Stimulated activated naive B cell treated with anti-CD40 and anti-IgM and Interleukin-4, amounts not matched to agents 10 μg/mL and 1 μg/mL and 100 μg/mL, for 72 hours (primary cell): ENCODE measurements at places on chromosomes 1 and 21.

DNA sequence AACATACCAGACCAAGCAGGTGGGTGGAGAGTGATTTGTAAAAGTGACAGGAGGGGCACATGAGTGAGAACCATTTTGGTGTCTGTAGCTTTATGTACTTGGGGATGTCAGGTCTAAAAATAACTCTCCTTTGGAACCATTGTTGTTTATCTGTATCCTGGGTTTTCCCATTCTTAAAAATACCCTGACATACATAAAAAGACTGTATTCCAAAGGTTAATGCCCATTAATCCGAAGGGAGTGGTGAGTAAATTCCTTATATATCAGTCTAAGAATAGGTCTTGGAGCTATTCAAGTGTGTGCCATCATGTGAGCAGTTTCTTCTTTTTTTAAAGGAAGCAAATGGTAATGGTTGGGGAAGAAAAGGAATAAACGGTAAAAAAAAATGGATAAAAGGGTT is 117.5 kb downstream of the TGFB2 start:
- peaks cover 17% of the 10 kb centered on the region for H3K4me1 ChIP-seq
- H3K36me3 ChIP-seq: no peaks in the 10 kb centered on the region
- no peaks in the 10 kb centered on the region for H3K27me3 ChIP-seq
- no peak overlapping the region for H3K27ac ChIP-seq

- no peaks in the 10 kb centered on the region for H3K36me3 ChIP-seq
- DNase-seq: no peak
- H3K27me3 ChIP-seq: peaks cover 5% of the 10 kb centered on the region
- H3K27ac ChIP-seq: no peak overlapping the region
- no peaks in the 10 kb centered on the region for H3K4me1 ChIP-seq
Measured at GRCh38 chr1:165070675-165071074, 285.8 kb downstream of the LMX1A start.

DNA sequence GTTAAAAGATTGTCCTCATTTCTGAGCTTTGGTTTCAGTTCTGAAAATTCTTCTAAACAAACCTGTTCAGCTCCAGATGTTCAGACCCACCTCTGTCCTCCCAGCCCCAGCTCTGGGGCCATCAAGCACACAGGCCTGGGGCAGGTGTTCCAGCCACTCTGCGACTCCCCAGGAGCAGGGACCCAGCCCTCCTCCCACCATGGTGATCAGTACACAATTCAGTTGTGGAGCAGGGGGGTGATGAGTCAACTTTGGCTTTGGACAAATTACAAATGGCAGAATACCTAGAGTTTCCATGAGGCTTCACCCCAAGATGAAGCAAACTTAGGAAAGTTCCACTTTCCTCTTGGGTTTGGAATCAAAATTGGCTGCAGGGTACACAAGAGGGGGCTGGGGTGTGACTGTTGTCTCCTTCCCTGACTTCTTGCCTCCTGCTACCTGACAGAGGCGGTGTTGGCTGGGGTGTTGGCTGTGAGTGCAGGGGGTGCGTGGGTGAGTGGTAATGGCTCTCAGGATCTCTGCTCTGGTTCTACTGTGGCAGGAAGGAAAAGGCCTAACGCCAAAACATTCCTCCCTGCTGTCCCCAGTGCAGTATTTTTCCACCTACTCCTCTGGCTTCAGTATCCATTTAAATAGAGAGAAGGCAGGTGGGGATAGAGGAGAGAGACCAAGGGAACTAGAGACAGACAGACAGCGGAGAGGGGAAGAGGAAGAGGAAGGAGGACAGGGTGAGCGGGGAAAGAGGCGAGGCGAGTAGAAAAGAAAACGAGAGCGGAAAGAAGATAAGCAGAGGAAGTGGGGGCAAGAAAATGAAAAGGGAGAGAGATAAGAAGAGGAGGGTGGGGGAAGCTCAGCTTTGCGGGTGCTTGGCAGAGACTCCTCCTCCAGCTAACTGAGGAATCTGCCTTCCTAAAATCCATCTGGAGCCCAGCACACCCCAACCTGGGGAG is 20.6 kb upstream of the LRRN2 start:
- H3K27me3 ChIP-seq: peaks cover 22% of the 10 kb centered on the region
- no peaks in the 10 kb centered on the region for H3K36me3 ChIP-seq
- no peak overlapping the region for H3K27ac ChIP-seq
- DNase-seq: no peak

GRCh38 chr1:5938101-5938646 is 54.1 kb downstream of the NPHP4 start:
- H3K4me1 ChIP-seq: no peaks in the 10 kb centered on the region
- H3K4me3 ChIP-seq: no peak overlapping the region
- peak overlapping the region; percentile 28 for H3K27ac ChIP-seq
- H3K27me3 ChIP-seq: no peaks in the 10 kb centered on the region
- H3K36me3 ChIP-seq: peaks cover 33% of the 10 kb centered on the region

- H3K36me3 ChIP-seq: no peaks in the 10 kb centered on the region
- H3K27ac ChIP-seq: peak overlapping the region; percentile 26
Measured at GRCh38 chr21:41367301-41367944, 5.6 kb downstream of the MX2 start.

DNA sequence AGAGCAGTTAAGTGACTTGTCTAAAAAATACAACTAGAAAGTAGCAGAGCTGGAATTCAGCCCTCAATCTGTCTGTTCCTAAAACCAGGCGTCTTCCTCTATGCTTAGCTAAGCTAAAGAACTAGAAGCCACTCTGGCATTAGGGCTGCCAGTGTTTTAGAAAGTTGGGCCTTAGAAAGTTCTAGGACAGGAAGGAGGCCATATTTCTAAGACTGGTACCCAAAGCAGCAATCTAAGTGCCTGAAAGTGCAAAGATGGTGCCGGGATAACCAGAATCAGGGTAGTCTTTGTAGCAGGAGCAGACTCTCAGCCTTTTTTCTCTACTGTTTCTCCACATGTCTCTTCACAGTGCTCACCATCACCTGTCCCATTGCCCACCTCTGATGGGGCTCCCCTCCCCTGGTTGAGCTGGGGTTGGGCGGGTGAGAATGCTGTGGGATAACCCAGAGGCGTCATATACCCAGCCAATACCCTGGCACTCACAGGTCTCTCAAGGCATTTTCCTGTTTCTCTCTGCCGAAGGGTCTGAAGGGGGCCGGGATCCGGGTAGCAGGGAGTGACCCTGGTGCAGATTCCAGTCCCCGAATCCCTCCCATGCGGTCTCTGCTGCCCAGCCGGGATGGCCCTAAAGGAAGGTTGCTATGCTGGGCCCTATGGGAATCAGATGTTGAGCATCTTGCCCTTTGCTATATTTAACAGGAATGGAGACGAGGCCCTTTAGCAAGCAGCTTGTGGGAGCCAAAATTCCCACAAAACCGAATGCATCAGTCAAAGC is 1.1 kb upstream of the RCSD1 start:
- peaks cover 80% of the 10 kb centered on the region for H3K4me1 ChIP-seq
- H3K27me3 ChIP-seq: no peaks in the 10 kb centered on the region
- peaks cover 26% of the 10 kb centered on the region for H3K36me3 ChIP-seq
- DNase-seq: no peak
- H3K27ac ChIP-seq: peak overlapping the region; percentile 97
- H3K4me3 ChIP-seq: peak overlapping the region; percentile 92

- peaks cover 6% of the 10 kb centered on the region for H3K27me3 ChIP-seq
- H3K36me3 ChIP-seq: no peaks in the 10 kb centered on the region
- H3K27ac ChIP-seq: no peak overlapping the region
- H3K4me3 ChIP-seq: no peak overlapping the region
- no peak for DNase-seq
Measured at GRCh38 chr1:6150006-6150938, 29.8 kb downstream of the CHD5 start.

GRCh38 chr1:15577691-15578090 is 7.2 kb downstream of the AGMAT start:
- no peaks in the 10 kb centered on the region for H3K27me3 ChIP-seq
- H3K4me1 ChIP-seq: peaks cover 35% of the 10 kb centered on the region
- no peak for DNase-seq
- H3K27ac ChIP-seq: peak overlapping the region; percentile 14
- no peak overlapping the region for H3K4me3 ChIP-seq

DNA sequence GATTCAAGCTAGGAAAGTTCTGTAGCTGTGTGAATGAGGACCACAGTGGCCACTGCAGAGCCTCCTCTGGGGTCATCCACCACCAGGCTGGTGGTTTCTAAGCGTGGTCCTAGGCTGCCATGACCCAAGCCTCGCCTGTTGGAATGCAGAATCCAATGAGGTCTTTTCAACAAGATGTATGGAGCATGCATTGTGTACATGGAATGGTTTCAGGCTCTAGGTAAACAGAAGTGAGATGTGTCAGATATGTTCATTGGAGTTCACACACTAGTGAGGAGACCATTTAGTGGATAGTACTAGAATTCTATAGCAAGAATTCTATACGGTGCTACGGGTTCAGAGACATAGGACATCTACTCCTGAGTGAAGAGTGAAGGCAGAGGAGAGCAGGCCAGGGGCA is 10.7 kb downstream of the RNU5D-1 start:
- H3K4me3 ChIP-seq: peak overlapping the region; percentile 37
- H3K36me3 ChIP-seq: peaks cover 2% of the 10 kb centered on the region
- peak overlapping the region; percentile 93 for H3K27ac ChIP-seq
- DNase-seq: no peak
- no peaks in the 10 kb centered on the region for H3K27me3 ChIP-seq

DNA sequence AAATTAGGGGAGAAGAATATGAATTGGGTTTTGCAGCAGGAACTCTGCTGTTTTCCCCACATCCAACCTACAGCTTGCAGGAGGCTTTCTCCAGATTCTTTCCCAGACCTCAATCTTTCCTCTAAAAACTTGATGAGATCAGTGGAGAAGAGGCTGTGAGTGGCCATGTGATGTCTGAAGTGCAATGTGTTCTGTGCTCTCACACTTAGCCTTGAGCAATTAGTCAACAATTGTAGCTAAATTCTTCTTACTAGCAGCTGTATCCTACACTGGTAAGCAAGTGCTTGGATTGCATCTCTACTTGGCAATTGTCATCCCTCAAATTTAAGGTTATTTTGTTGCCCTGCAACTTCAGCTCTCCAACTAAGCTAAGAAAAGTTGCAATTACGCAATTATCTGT is 807.3 kb upstream of the RGS18 start:
- H3K36me3 ChIP-seq: no peaks in the 10 kb centered on the region
- no peak overlapping the region for H3K27ac ChIP-seq
- no peak overlapping the region for H3K4me3 ChIP-seq

DNA sequence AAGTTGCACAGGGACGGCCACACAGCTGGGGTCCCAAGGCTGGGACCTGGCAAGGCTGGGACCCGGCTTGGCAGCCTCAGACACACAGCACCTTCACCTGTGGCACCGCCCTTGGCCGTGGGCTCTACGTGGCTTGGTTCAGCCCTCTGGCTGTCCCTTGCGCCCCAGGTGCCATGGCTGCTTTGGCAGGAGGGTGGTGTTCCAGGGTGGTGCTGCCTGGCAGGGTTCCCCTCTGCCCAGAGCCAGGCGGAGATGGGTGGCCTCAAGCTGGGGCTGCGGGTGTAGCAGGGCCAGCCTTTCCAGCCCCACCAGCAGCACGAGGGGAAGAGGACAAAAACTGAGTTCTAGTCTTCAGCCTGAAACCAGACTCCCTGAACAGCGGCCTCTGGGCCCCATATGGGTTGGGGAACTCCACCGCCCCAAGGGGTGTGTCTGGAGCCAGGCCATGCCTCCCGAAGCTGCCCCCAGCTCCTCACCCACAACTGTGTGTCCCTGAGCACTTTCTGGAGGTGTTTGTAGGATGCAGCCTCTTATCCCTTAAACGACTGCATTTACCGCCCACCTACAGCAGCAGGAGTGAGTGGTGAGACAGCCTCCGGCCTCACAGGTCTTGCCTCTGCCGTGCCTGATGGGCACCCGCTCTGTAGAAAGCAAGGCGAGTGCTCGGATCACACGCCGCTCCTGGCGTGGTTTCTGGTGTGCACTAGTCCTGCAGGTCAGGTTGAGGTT is 92.3 kb downstream of the PDE9A start:
- no peak overlapping the region for H3K4me3 ChIP-seq
- H3K36me3 ChIP-seq: no peaks in the 10 kb centered on the region
- H3K27me3 ChIP-seq: peaks cover 14% of the 10 kb centered on the region
- H3K27ac ChIP-seq: no peak overlapping the region

- no peak for DNase-seq
- no peak overlapping the region for H3K27ac ChIP-seq
- H3K27me3 ChIP-seq: no peaks in the 10 kb centered on the region
- H3K4me1 ChIP-seq: peaks cover 2% of the 10 kb centered on the region
Measured at GRCh38 chr1:155918660-155919059, 7.5 kb upstream of the RIT1 start.

- no peak for DNase-seq
- H3K4me3 ChIP-seq: peak overlapping the region; percentile 22
- peak overlapping the region; percentile 80 for H3K27ac ChIP-seq
- peaks cover 26% of the 10 kb centered on the region for H3K4me1 ChIP-seq
- peaks cover 76% of the 10 kb centered on the region for H3K36me3 ChIP-seq
Measured at GRCh38 chr1:229596925-229597699, 28.8 kb downstream of the TAF5L start.

GRCh38 chr1:199551967-199552565 is 475.4 kb upstream of the NR5A2 start:
- no peaks in the 10 kb centered on the region for H3K36me3 ChIP-seq
- DNase-seq: peak; percentile 14
- H3K4me1 ChIP-seq: peaks cover 2% of the 10 kb centered on the region
- no peak overlapping the region for H3K4me3 ChIP-seq
- H3K27me3 ChIP-seq: no peaks in the 10 kb centered on the region
- H3K27ac ChIP-seq: no peak overlapping the region

- no peaks in the 10 kb centered on the region for H3K27me3 ChIP-seq
- H3K4me1 ChIP-seq: no peaks in the 10 kb centered on the region
- no peak overlapping the region for H3K4me3 ChIP-seq
- no peak overlapping the region for H3K27ac ChIP-seq
- no peak for DNase-seq
- no peaks in the 10 kb centered on the region for H3K36me3 ChIP-seq
Measured at GRCh38 chr1:227094249-227094966, 154.3 kb downstream of the COQ8A start.

GRCh38 chr1:116503546-116504307 is 67.1 kb downstream of the CD58 start:
- H3K36me3 ChIP-seq: peaks cover 45% of the 10 kb centered on the region
- H3K4me3 ChIP-seq: peak overlapping the region; percentile 8
- H3K27me3 ChIP-seq: no peaks in the 10 kb centered on the region
- H3K4me1 ChIP-seq: peaks cover 55% of the 10 kb centered on the region
